BJ (cell line): ENCODE measurements at places on chromosomes 5 and 9.

DNA sequence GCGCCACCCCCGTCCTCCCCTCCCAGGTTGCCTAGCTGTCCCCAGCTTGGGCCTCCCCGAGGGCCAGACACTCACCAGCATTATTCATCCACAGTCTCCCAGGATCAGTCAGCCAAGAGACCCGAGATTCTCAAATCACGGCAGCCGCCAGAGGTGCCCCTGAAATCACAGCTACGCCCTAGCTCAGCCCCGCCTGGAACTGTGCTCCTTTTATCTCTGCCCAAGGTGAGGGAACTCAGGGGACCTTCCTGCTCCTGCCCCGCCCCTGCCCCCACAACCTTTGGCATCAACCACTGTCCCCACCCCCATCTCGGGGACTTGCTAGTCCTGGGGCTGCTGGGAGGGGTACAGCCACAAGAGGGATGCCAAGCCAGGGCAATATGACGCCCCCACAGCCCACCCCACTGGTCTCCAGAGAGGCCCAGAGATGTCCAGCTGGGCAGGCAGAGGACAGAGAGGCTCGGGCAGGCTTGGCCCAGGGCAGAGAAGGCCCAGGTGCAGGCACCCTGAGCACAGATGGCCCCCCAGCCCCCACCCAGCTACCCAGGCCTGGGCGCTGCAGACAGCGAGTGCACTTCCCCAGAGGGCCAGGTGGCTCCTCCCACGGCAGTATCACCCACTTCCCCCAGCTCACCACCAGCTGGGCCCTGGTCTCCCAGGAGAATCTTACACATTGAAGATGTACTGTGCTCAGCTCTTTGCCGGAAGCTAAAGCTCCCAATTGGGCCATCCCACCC is at the start of gene FUT7:
Gene FUT7, minus strand, starts transcription at position 185 of the 737 bp plus-strand sequence. Its CDS starts 97 bp downstream, at position 88.
- no peak for DNase-seq

DNA sequence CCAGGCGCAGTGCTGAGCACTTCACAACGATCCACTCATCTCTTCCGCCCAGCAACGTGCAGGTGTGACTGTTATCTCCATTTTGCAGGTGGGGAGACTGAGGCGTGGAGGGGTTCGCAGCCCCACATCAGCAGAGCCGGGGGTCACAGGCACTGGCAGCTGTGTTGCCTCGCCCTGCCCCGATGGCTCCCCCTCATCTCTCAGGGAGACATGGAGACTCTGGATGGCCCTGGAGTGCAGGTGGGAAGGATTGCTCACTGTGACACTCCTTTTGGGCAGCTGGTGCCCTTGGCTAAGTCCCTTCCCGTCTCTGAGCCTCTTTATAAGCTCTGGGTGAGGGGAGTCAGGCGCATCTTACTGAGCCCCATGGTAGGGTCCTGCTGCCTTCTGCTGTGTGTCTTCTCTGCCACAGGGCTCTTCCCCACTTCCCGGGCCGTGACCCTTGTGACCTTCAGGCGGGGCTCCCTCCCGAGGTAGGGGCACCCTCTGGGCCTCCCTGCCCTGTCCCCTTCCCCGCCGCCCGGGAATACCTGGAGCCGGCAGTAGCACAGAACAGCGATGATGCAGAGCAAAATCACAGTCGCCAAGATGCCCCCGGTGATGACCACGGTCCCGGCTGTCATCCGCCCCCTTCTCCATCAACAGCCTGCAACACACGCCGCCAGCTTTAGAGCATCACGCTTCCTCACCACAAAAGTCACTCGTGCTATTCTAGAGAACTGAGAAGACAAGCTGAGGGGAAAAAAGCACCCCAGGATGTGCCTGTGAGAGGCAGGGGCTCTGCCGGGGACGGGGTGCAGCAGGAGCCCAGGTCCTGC is 29.4 kb downstream of the FAM163B start:
- no peak for DNase-seq

GRCh38 chr5:109589986-109590385 is 99.7 kb upstream of the MAN2A1 start:
- DNase-seq = no peak

DNA sequence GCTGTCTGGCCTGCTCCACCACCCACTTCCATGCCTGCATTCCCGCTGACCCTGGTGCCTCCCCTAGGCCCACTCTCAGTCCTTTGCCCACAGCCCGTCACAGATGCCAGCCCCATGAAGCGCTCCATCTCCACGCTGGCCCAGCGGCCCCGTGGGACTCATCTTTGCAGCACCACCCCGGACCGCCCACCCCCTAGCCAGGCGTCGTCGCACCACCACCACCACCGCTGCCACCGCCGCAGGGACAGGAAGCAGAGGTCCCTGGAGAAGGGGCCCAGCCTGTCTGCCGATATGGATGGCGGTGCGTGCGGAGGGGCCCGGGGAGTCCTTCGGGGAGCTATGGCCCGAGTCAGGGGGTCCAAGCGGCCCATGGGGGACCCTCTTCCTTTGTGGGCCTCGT is 242.5 kb downstream of the CACNA1B start:
- DNase-seq = no peak

GRCh38 chr9:103193992-103194391 is 198.9 kb downstream of the CYLC2 start:
- DNase-seq = no peak

DNA sequence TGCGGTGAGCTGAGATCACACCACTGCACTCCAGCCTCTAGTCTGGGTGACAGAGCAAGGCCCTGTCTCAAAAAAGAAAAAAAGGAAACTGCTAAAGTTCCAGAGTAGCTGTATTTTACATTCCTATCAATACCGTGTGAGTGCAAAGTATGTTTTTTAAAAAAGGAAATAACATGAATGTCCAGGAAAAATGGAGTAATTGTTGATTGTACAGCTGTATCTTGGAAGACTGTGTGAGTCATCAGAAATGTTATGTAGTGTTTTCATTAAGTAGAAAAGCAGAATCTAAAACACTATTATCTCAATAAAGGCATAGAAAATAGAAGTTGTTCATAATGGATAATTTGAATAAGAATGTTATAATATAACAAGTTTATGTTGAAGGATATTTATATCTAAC is 53.9 kb downstream of the ZCCHC7 start:
- DNase-seq = no peak

GRCh38 chr9:19130436-19130835 is 3.1 kb upstream of the PLIN2 start:
- no peak for DNase-seq

GRCh38 chr5:5140479-5141338 is 579 bp downstream of the ADAMTS16 start:
- no peak for DNase-seq

DNA sequence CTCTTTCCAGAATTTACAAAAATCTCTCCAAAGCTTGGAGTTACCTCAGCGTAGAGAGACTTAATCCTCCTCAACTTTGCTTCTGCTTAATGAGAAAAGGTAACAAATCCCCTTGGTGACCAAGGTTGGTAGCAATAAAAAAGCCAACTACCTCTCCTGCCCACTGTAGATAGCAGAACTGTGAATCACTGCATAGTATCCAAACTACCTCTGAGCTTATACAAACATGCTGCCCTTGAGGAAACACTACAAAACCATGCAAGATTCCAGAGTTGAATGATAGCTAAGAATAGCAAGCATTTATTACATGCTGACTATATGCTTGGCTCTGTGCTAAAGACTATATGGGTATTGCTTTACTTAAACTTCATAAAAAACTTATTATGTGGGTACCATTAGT is 2.8 kb upstream of the ADAMTS12 start:
- DNase-seq = no peak

DNA sequence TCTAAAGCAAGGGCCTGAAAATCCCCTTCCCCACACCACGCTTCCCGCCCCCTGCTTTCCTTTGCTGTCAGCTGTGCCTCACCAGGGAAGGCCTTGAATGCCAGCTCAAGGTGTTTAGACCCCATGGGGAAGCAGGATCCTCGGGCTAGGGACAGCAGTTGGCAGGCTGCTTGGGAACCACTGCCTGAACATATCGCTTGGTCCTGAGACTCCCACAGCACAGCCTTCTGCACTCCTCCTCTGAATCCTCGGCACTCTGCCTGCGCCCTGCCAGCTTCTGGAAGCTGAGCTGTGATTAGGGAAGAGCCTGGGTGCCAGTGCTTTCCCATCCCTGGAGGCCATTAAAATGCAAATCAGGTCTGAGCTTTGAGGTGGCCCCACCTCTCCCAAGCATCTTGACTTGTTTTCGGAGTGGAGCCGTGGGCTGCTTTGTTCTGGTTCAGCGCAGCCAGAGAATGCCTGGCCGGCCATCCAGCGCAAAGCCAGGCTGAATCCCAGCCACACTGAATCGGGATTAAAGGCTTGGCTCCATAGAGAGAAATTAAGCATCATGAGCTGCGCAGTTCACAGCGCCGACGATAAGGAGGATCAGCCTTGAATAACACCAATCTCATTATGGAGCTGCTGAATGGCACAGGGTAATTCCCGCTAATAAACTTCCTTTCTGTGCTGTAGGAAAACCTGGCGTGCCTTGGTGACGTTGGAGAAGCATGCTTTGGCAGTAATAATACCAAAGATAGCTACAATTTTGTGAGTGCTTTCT is 40.0 kb downstream of the AMBP start:
- DNase-seq = no peak

- DNase-seq = no peak
Observed at GRCh38 chr9:107067739-107068416, 204.9 kb downstream of the ZNF462 start.

DNA sequence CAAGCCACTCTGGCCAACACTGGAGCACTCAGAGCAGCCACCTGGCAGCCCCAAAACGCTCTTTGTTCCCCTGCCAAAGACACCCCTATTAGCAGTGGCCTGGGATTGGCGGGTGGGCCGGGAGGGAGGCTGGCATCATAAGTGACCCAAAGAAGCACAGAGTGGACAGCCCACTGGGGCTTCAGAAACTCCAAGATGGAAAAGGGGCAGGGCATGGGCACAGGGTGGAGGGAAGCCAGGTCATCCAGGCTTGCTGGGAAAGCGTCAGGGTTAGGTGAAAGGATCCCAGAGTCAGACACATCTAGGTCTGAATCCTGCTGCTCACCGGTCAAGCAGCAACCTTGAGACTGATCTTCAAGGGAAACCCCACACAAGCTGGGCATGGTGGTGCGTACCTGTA is 14.8 kb downstream of the EEIG1 start:
- DNase-seq = no peak

DNA sequence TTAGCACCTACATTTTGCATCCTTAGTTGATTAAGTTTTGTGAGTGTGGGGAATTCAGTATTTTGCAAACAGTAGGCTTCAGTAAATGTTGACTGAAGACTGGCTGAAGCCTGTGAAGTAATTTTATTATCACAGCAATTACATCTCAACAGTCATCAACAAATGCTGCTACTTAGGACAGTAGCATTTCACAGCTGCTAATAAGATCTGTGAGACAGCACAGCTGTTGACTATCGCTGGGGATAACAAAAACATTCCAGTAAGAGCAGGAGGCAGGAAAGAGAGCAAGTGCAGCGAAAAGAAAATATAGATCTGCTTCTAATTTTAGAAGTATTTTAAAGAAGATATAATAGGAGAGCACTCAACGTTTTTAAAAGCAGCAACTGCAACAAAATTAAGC is 117.3 kb upstream of the FGF10 start:
- DNase-seq = no peak

DNA sequence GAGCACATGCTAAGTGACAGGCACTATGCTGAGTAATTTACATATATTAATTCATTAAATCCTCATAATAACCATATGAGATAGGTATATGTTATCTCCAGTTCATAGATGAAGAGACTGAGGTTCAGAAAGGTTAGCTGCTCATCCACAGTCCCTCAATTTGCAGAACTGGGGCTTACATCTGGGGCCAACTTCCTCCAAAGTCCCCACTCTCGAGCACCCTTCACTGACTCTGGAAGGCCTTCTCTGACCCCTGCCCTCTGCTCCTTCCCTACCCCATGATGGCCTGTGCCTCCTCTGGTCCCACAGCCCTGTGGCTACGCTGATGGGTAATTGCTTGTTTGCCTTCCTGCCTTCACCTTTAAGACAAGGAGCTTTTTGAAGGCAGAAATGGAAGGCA is 71.6 kb downstream of the C5orf15 start:
- no peak for DNase-seq

GRCh38 chr9:91599564-91599963 is 175.9 kb upstream of the NFIL3 start:
- no peak for DNase-seq

DNA sequence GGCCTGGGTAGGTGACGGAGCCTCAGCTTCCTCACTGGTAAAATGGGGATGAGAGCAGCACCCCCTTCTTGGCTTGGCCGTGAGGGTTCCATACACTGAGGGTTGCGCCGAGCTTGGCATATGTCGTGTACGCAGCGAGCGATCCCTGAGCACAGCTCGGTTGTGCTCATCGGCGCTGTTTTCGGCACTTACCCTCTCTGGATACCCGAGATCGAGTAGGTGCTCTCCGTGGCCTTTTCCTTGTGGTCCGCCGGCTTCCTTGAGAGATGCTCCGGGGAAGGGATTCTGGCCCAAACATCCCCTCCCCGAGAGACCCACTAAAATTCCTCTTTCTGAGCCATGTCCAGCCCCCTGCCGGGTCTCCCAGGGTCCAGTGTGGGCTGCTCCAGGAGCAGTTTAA is 40.0 kb upstream of the HMCN2 start:
- no peak for DNase-seq

DNA sequence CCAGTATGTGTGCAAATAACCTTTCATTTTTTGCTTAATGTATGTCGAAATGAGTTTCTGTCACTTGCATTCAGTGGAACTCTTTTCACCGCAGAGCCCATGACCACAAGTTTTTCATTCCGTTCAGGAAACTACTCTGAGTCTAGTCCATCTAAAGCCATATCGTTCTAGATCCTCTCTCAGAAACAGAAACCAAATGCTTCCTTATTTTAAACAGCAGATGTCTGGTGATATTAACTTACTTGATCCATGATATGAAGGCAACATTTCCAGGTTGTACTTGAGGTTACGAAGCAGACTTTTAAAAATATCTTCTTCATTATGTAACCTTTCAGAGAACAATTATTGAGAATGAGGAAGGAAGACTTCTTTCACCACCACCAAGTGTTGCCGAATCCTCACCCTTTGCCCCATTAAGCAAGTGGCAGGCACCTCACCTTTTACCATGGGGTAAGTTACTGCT is 72.4 kb upstream of the GNAQ start:
- no peak for DNase-seq

- no peak for DNase-seq
Observed at GRCh38 chr9:83981126-83981871, 694 bp downstream of the RMI1 start.

- DNase-seq = no peak
Observed at GRCh38 chr5:35938568-35939227, at the start of gene CAPSL. CAPSL (minus strand) TSS chr5:35938622; CDS start chr5:35921120, 17,502 bp downstream.
